ENCODE measurements at places on chromosomes 13 and 19. TPM values are rescaled to one million over a fixed set of nuclear protein-coding genes. Genes with fewer than 3 reads are reported as not detected.

ATP8A2 gene
- 11.9 TPM for polyA plus RNA-seq

ZNF546 gene
- 8.0 TPM for polyA plus RNA-seq

WTIP gene
- 9.8 TPM for polyA plus RNA-seq

ASF1B gene
- polyA plus RNA-seq: 0.34 TPM
